ENCODE measurements at places on chromosomes 7 and 10. TPM values are rescaled to one million over a fixed set of nuclear protein-coding genes. Genes with fewer than 3 reads are reported as not detected.

- no peak for DNase-seq
These were observed 423.4 kb upstream of the DPP6 start for GRCh38 chr7:153628825-153629224.

GRCh38 chr10:91043173-91043910, 122.5 kb upstream of the ANKRD1 start:
- no peak for DNase-seq

GRCh38 chr10:61890430-61890829, 11.1 kb upstream of the ARID5B start:
- DNase-seq: no peak

DNA sequence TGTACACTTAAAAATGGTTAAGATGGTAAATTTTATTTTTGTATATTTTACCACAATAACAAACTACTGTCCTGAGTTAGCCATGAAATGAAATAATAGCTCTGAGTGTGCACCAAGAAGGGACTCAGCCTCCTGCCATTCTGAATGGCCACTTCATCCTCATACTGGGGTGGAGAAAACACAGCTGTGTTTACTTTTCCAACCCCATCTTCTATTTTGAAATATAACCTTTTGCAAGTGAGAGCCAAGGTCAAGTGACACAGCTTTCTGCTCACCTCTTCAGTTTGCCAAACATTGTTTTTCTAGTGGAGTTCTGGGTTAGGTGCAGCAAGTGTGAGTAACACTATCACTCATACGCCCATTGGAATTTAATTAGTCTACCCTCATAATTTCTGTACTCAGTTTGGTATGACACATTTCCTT, 107.4 kb upstream of the GLCCI1 start:
- DNase-seq: no peak

DNA sequence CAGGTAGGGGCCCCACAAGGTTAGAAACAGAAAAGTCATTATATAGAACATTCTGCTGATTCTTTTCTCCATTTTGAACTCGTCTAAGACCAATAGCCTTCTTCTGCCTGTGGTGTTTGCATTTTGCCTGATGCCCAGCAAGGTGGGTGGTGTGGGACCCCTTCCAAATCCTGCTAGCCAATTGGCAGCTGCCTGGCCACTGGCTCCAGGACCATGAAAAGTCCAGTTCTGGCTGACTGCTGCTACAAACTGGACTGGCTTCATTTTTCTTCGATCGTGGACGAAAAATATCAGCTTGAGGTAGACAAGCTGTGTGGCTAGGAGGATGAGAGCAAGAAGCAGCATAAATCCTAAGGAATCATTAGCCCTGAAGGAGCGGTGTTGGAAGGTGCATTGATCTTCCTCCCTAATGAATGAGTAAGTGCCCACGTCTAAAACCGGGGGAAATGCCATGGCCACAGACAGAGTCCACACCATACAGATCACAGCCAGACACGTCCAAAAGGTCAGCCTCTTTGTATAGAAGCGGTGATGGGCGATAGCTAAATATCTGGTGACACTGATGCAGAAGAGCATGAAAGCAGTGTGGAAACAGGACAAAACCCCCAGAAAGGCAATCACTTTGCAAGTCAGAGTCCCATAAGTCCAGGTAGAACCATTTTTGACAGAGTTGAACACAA, 2.7 kb downstream of the GPR85 start:
- no peak for DNase-seq

GRCh38 chr10:20089879-20090278, 273.6 kb downstream of the PLXDC2 start:
- no peak for DNase-seq

DNA sequence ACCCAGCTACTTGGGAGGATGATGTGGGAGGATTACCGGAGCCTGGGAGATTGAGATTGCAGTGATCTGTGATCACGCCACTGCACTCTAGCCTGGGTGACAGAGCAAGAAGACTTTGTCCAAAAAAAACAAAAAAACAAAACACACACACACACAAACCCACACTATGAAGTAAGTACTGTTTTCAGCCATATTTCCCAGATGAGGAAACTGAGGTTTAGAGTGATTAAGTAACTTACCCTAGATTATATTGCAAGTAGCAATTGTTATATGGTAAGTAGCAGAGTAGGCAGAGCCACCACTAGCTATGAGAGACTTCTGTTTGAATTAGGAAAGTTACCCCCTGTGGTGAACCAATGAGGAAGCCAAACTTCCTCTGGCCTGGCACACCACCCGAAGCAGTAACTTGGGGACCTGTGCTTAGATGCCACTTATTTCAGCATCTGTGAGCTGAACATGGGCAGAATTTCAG, 61.9 kb downstream of the MCU start:
- DNase-seq: no peak

DNA sequence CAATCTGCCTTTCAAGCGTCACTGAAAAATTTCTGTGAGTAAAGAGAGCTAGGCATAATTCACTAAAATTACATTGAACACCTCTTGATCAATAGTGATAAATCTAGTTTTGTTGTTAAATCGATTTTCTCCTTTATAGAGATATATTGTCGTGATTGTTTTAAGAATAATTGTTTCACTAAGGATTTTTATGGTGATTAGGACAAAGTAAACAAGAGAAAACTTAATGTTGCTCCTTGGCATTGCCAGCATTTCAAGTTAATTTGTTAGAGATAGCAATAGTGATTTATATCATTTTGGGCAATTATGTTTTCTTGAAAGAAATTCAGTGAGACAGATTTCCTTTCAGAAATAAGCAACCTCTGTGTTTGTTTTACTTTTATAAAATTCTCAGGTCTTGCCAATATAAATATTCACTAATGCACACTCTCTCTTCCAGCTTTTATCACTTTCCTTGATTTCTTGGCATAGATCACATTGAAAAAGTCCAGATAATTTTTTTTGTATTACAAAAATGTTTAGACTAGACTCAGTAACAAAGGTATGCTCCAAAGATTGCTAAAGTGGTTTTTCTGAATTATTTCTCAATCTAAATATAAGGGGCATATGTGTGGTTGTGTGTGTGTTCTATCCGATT, 538.7 kb downstream of the TFEC start:
- no peak for DNase-seq

DNA sequence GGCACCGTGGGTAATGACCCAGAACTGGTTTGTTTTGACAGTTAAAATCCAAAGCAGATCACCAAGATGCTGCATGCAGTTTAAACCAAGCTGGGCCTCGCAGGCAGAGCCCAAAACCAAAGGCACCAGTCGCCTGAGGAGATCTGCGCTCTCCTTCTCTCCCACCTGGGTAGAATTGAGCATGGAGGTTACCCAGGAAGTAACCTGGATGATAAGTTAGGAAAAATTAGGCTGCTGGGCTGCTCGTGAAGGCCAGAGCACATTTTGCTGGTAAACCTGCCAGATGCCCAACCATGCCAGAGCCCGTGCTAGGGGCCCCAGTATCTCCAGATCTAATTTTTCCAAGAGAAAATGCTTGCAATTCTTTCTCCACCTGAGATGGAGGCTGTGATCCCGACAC, 388.3 kb upstream of the MGMT start:
- no peak for DNase-seq

DNA sequence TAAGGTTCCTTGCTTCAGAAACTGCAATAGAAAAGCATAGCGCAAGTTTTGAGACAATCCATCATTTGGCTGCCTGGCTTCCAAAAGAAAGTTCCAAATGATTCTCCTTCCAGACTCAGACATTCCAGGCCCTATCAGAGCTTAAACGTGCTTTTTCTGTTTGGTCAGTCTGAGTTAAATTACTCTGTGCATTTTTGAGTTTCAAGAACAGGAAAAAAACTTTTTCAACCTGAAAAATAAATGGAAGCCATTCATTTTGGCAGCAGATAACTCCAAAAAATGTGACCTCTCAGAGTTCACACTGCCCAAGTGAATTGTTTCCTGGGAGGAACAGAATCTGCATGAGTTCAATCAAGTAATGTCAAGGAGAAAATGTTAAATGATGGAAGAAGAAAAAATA, 354.2 kb downstream of the CXCL12 start:
- DNase-seq: peak; percentile 59

DNA sequence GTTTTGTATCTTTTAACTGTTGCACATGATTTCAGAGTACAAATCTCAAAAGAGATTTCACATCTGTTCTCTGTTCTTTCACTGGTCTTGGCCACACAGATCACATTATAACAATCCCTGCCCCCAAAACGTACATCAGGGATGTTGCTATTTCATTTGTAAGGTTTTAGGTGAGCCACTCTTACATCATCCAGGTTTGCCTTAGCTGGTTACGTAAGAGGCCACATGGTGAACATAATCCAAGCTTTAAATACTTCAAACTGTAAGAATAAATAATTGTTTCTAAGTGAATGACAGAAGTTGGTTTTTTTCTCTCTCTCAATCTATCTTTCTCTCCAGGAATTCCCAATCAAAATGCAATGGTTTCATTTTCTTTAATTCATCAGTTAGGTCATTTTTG, 245.9 kb upstream of the HGF start:
- DNase-seq: no peak

GRCh38 chr7:18196638-18197037, 169.0 kb upstream of the PRPS1L1 start:
- no peak for DNase-seq

DNA sequence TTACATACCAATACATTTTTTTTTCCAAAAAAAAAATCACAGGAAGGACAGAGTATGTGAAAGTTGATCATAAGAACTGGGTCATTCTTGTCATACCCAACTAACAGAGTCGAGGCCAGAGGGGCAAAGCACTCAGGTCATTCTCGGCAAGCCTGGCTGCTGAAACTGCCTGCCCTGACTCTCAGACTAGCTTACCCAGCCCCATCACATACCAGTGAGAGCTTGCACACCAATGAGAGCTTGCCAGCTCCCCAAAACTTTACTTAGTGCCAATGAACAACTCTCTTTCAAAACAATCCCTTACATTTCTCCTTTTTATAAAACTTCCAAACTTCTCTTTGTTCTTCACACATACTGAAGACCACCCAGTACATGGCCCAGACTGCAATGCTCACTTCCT, 48.9 kb downstream of the VOPP1 start:
- no peak for DNase-seq

DNA sequence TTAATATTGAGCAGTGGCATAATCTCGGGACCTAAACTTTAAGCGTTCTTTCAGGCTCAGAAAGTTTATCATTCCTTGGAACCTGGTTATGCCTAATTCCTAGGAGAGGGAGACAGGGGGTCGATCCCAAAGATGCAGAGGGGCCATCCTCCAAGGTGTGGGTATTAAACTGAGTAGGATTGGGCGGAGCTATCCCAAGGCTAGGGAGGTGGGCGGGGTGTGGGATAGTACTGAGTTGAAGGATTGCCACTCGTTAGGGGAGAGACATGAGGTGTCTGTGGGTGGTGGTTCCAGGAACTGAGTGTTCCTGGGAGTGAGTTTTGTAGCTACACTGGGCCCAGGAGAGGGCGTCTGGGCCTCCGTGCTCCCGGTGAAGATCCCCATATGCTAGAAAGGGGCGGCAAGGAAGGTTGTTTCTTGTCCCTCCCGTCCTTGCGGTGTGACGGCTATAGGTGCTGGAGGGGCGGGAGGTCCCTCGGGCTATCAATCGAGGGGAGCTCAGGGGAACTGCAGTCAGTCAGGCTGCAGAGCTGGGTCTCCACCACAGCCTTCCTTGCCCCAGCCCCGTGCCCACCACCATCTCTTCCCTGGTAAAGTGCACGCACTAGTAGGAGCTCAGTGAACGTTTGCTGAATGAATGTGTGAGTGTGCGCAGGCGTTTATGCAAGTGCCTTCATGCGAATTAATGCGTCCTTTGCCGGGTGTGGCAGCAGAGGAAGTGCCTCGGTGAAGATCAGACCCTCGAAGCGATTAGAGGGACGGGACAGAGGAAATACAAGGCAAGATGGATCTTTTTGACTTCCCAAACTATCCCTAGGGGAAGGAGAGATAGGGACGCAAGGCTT, 3.0 kb upstream of the HMX2 start:
- no peak for DNase-seq

GRCh38 chr7:40747856-40748255, 613.1 kb downstream of the SUGCT start:
- no peak for DNase-seq

- DNase-seq: no peak
These were observed 76.2 kb upstream of the CCDC71L start for GRCh38 chr7:106737202-106737562.

GRCh38 chr7:27409776-27410175, 167.2 kb downstream of the EVX1 start:
- no peak for DNase-seq

- peak; percentile 8 for DNase-seq
These were observed 722 bp downstream of the UPF2 start for GRCh38 chr10:12041766-12042408.

DNA sequence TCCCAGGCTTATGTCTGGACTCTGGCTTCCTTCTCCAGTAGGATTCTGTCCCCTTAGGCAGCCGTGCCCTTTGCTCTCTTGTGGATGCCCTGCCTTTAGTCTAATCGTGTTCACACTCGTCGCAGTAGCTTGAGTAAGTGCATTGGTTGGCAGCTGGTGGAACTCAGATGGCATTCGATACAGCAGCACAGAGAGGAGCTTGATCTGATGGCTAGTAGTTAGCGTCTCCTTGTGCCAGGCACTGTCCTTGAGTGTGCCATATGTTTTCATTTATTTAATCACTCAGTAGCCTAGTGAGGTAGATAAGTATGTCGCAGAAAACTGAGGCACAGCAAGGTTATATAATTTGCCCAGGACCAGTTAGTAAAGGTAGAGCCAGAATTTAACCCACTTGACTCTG, 18.2 kb upstream of the PARP12 start:
- DNase-seq: no peak

DNA sequence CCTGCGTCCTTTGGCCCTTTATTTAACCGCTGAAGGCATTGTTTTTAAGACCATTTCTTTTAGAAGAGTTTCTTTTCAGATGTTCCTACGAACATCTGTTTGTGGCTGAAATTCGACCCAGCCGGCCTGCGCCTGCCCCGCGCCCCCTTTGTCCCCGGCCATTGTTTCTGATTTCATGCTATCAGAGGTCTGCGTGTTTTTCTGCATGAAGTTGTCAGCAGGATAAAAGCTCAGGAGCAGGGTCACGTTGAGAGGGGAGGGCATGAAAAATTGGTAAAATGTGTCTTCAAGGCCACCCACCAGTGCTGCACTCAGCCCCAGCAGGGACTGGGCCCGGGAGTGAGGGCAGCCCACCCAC, 43.1 kb downstream of the NKX6-2 start:
- DNase-seq: peak; percentile 35

GRCh38 chr10:69345890-69346474, 67.7 kb downstream of the HK1 start:
- no peak for DNase-seq

- DNase-seq: no peak
These were observed 260.4 kb downstream of the ELFN1 start for GRCh38 chr7:1930381-1931065.

GSDME gene
- 6.0 TPM for polyA plus RNA-seq

ACTL6B gene
- polyA plus RNA-seq: not detected

FAM25C gene
- polyA plus RNA-seq: not detected

KLF6 gene
- 130 TPM for polyA plus RNA-seq

OR6B1 gene
- polyA plus RNA-seq: not detected

ZCWPW1 gene
- 4.0 TPM for polyA plus RNA-seq

NPFFR1 gene
- 0.08 TPM for polyA plus RNA-seq

SPDYE11 gene
- polyA plus RNA-seq: 0.11 TPM

TUBAL3 gene
- polyA plus RNA-seq: not detected

SPDYE2B gene
- polyA plus RNA-seq: 0.32 TPM

LOXL4 gene
- 11.0 TPM for polyA plus RNA-seq

COL1A2 gene
- polyA plus RNA-seq: 6,247 TPM

ANKRD7 gene
- polyA plus RNA-seq: 0.55 TPM

IGF2BP3 gene
- 20.6 TPM for polyA plus RNA-seq

TBXAS1 gene
- polyA plus RNA-seq: 4.3 TPM

DGKB gene
- 1.00 TPM for polyA plus RNA-seq

GBX1 gene
- polyA plus RNA-seq: 1.0 TPM

All from muscle of back (tissue), 13 donors.